ENCODE measurements at places on chromosomes 2 and 18. TPM values are rescaled to one million over a fixed set of nuclear protein-coding genes. Genes with fewer than 3 reads are reported as not detected.

The MYO7B gene
- 0.22 TPM for total RNA-seq

The MC4R gene
- total RNA-seq, result not detected

The ALPP gene
- not detected for total RNA-seq

The FEV gene
- 0.37 TPM for total RNA-seq

The GATA6 gene
- total RNA-seq, result 23.4 TPM

The PRSS56 gene
- total RNA-seq, result not detected

The CCBE1 gene
- 0.14 TPM for total RNA-seq

The NLRC4 gene
- total RNA-seq, result 0.35 TPM
